Muscle of leg (tissue), 16 donors: ENCODE measurements at places on chromosomes 5 and 9. TPM values are rescaled to one million over a fixed set of nuclear protein-coding genes. Genes with fewer than 3 reads are reported as not detected.

IL3 gene
- not detected for total RNA-seq

- peak; percentile 32 for DNase-seq
These were observed 455.3 kb downstream of the RAB3C start for GRCh38 chr5:59037941-59038797.

- peak; percentile 73 for DNase-seq
These were observed 446.7 kb upstream of the GRAMD2B start for GRCh38 chr5:125976421-125977000.

DNA sequence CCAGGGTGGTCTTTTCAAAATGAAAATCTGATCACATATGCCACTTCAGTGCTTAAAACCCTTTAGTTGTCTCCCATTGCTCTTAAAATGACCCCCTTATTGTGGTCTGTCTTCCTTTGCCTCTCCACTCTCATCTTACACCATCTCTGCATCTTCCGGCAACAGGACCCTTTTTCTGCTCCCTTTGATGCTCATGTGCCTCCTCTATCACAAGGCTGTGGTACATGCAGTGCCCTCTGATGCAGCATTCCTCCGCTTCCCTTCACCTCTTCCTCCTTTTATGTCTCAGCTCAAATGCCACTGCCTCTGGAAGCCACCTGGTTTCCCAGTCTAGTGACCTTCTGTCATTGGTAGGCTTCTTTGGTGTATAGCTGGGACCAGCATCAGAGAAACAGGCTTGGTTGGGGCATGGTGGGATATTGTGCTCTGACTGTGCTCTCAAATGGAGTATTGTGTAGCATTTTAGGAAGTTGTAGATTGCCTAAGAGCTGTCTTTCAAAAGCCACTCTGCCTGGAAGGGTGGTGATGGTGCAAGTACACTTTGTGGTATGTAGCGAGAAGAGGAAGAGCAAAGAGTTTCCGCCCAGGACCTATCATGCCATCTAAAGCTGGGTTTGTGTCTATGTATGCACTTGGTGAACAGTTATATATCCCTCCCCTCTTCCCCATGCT lies 28.1 kb downstream of the ARHGAP26 start:
- DNase-seq = peak; percentile 80

- DNase-seq = no peak
These were observed 68.6 kb downstream of the NLN start for GRCh38 chr5:65790371-65791163.

DNA sequence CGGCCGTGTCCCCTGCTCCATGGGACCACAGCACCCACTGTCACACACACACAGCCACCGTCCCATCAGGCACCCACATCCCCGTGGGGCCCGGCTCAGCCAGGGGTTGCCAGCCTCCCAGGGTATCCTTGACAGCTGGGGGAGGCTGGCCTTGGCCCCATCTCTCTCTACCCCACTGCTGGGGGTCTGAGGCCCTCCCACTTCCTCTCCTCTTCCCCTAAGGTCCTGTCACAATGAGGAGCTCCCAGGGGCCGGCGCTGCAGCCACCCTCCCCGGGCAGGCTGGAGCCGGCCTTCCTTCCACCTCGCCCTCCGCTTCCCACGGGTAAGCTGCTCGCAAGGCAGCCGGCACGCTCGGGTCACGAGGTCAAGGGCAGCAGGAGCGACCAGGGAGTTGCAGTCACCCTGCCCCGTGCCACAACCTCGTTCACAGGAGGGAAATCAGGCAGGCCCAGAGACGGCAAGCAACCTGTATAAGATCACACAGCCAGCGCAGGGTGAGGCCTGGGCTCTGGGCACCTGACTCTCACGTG lies 38.6 kb upstream of the NOTCH1 start:
- no peak for DNase-seq
